SIG-M5 (cell line): ENCODE measurements at places on chromosomes 1 and 21.

DNA sequence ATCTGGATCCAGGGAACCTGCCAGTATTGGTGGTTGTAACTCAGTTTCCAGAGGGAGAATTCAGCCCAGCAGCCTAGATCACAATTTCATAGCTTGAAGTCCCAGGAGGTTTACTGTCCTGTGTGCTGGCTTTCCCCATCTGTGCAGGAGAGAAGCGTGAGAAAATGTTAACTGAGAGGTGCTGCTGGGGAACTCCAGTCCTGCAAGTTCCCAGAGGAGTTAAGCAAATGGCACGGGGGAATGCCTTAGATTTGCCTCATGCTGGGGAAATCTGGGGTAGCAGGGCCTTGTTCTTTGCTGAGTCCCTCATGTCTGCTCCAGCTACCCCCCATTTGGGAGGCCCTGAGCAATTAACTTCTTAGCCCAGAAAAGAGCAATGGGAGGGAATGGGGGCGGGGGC lies 25.1 kb upstream of the SLAMF6 start:
- DNase-seq = no peak

GRCh38 chr1:17764591-17764990 lies 9.5 kb downstream of the ACTL8 start:
- no peak for DNase-seq

GRCh38 chr1:158353303-158354075 lies at the start of gene CD1E:
CD1E (plus strand) TSS chr1:158353894; CDS start chr1:158353989, 95 bp downstream.
- no peak for DNase-seq

DNA sequence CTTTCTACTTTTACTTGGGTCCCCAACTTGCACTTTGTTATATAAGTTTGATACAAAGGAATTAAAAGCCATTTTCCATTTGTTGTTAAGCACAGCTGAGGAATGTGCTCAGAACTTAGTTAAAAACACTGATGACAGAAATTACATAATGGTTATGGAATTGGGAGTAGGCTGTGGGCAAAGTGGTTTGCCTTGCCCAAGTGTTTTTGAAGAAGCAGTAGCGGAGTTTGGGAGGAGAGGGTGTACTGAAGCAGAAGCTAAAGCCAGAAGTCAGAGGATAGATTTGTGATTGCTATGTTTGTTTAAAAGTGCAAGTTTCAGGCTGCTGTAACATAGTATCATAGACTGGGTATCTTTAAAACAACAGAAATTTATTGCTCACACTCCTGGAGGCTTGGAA lies 391.8 kb downstream of the DUSP10 start:
- DNase-seq = no peak

DNA sequence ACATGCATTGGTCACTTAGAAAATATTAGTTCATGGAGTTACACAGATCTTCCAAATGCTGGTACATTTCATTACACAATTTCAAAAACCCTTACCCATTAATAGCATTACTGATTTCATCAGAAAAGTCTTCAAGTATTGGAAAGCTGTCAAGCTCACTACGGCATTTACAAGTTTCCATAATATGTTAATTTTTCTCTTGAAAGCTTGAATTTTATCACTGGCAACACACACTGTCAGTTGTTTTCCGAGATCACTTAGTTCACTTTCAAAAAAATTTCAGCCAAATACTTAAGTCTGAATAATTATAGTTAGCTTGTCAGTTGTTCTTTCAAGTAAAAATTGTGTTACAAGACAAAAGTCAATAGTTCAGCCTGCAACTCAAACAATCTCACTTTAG lies 18.0 kb downstream of the ASTN1 start:
- DNase-seq = no peak

DNA sequence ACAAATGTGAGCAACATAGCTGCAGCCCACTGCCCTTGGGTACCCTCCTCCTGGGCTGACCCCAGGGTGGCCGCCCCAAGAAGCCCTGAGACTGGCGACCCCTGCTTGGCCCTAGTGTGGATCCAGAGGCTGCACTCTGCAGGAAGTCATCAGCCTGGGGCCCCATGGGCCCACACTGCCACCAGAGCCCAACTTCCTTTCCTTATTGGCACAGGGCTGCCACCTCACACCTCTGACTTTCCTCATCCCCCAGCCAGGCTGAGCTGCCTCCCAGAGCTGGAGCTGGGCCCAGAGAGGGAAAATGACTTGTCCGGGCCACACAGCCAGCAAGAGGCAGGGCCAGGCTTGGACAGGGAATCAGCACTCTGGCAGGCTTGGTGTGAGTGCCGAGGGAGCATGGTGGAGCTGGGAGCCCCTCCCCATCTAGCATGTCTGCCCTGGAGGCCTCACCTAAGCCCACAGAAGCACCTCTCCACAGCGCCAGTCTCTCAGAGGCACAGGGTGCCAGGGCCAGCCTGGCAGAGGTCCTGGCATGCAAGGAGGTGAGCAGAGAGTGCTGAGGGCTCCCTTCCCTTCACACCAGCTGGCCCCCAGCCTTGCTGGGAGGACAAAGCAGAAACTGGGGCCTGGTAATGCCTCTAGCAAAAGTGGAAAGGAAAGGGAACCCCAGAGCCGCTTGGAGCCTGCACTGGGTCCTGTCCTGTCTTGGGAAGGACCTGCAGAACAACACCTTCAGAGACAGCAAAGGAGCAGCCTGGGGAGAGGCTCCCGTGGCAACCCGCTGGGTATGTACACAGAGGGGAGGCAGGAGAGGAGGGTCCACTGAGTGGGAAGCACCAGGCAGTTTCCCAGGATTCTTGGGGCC lies 3.2 kb downstream of the RAP1GAP start:
- no peak for DNase-seq

GRCh38 chr1:12438349-12438924 lies 179.6 kb downstream of the DHRS3 start:
- no peak for DNase-seq

GRCh38 chr1:66542811-66543767 lies 9.1 kb downstream of the SGIP1 start:
- DNase-seq = no peak

- no peak for DNase-seq
Observed at GRCh38 chr1:109231066-109231465, 17.3 kb downstream of the SARS1 start.

DNA sequence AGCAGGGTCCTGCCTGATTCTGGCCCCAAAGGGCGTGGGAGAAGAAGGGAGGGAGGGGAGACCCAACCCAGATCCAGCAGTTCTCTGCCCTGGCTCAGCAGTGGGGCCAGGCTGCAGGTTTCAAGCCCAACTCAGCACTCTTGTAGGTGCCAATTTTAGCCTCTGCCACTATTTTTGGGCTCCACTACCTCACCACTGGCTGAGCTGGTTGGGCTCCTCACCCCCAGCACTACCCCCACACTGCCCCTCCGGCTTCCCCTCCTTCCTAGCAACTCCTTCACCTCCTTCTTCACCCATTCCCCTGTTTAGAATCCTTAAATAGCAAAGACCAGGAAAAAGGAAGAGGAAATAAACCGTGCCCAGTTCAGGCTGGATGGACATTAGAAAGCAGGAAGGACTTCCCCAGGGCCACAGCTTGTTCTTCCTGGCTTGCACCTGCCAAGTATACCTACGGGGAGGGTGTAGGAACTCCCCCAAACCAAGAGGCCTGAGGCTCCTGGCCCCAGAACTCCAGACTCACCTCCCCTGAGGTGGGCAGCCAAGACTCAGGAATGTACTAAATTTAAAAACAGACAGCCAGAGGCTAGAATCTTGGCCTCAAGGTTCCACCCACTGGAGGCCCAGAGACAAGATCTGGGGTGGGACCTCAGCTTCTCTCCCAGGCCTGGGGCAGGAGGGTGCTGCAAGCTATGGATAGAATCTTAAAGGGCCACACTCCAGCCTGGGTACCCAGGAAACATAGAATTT lies 1.4 kb upstream of the ARHGEF2 start:
- DNase-seq = peak; percentile 29

DNA sequence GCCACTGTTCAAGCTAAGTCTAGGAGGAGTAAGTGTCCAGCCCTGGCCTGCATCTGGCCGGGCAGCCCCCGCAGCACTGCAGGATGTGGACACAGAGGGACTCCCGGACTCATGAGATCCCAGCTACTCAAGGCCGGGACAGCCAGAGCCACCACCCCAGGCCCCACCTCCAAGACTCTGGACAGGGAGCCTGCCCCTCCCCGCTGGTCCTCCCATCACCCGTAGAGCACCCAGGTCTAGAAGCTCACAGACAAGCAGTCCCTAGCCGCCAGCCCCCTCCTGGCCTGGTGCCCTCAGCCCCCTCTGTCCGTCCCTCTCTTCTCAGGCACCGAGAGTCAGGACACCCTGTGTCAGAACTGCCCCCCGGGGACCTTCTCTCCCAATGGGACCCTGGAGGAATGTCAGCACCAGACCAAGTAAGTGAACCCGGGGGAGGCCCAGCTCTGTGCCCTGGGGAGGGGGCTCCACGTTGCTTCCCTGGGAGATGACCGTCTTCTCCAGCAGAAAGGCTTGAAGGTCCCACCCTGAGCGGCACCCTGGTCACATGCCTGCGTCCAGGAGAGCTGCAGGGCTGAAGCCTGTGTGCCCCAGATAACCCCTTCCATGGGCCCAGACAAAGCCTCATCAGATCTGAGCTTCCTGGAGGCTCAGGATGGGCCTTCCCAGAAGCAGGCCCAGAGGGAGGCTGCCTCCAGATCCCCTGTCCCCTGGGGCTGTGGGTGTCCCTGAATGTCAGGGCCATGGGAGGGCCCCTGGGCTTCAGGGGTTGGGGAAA lies 4.3 kb downstream of the TNFRSF14 start:
- no peak for DNase-seq

- no peak for DNase-seq
Observed at GRCh38 chr1:240116831-240117769, 25.4 kb downstream of the FMN2 start.

GRCh38 chr1:38223391-38223790 lies 176.8 kb upstream of the POU3F1 start:
- DNase-seq = no peak

DNA sequence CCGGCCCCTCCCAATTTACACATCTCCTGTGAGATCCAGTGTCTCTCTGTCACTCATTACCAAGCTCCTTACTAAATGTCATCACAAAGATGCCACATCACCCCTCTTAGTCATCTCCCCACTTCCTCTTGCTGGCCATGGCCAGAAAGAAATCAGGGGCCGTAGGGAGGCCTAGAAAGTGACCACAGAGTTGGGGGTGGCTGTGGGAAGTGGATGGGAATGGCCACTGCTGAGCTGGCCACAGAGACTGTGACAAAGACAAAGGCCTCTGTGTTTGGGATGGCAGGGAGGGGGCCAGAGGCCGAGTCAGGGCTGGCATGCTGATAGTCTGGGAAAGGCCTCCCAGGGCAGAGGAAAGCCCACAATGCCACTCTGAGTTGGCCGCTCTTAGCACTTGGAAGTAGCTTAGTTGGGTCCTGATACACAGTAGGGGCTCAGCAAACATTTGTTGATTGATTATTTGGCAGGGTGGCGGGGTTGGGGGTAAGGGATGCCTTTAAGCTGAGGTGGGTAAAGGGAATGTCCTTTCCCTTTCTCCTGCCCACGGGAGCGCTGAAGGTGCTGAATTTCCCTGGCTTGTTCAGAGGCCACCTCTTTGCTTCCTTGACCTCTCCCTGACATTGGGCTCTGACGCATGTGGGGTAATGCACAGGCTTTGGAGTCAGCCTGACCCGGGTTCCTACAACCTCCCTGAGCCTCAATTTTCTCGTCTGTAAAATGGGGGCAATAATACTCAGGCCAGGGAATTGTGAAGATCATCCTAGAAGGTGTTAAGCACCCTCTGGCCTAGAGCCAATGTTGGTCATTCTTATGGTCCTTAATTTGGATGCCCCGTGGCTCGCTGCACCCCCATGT lies 13.2 kb downstream of the NAV1 start:
- no peak for DNase-seq

GRCh38 chr1:61169045-61169444 lies 86.7 kb downstream of the NFIA start:
- no peak for DNase-seq

DNA sequence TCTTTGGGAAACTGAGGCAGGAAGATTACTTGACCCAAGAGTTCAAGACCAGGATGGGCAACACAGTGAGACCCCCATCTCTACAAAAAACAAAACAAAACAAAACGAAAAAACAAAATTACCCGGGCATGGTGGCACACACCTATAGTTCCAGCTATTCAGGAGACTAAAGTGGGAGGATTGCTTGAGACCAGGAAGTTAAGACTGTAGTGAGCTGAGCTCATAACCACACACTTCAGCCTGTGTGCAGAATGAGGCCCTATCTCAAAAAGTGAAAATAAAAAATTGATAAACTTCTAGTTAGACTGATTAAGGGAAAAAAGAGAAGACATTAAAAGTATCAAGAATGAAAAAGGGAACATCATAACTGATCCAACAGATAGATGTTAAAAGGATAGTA lies 154.0 kb downstream of the RHOU start:
- DNase-seq = no peak

GRCh38 chr1:222387007-222387814 lies 160.7 kb downstream of the HHIPL2 start:
- no peak for DNase-seq

GRCh38 chr1:90048043-90048442 lies 53.1 kb downstream of the ZNF326 start:
- no peak for DNase-seq

DNA sequence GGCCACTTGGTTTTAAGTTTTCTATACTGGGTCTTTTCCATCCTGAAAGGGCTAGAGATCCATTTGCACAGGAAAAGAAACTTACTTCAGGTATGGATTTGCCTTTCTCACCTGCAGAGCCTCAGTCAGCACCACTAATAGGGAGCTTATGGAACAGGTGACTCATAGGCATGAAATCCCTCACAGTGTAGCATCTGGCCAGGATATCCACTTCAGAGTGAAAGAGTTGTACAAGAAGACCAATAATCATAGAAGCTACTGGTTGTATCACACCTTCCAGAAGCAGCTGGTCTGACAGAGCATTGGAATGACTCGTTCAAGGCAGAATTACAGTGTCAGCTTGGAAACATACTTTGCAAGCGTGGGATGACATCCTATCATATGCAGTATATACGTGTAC lies 26.3 kb upstream of the SYT14 start:
- DNase-seq = no peak

DNA sequence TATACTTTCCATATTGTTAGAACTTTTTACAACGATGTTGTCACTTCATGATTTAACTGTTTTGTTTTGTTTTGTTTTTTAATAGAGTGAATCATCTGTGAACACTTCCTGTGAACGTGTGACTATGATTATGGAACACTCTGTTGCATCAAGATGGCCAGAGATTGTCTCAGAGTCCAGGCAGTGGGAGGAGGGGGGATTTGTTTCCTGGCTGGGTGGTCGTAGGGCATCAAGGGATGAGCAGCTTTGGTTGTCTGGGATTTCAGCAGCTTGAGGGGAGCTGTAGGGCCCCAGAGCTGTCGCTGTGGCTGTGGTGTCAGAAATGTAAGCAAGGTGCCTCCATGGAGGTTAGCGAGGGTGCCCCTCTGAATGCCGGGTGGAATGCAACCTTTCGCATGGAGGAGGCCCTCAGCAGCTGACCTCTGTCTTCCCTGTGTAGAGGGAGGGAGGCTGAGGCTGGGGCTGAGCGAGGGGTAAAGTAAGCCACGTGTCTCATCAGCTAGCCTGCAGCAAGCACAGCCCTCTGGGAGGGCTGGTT lies 21.4 kb downstream of the NEK2 start:
- no peak for DNase-seq
